IPS DF 6.9 (cell line): ENCODE measurements at places on chromosomes 4 and X.

- no peak for DNase-seq
These were observed 170.0 kb upstream of the FRMPD4 start for GRCh38 chrX:11967986-11968869.

DNA sequence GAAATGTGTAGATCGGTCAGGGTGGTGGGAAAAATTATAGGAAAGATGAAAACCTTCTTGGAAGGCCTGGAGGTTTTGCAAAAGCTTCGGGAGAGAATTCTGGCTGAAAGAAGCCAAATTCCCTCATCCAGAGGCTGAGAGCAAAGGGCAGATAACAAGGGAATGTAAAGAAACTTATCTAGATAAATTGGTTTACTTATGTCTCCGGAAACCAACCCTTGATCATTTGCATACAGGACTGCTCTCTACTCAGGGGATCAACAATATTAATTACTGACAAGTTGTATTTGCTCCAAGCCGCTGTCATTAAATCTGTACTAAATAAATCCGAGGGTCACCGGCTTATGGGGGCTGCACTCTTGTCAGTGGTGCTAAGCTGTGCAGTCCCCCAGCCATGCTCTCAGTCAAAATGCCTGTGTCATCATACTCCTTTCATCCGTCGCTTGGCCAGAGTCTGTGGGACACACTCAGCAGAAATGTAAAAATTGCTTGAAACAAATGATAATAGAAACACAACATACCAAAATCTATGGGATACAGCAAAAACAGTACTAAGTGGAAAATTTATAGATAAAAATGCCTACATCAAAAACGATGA is 715.7 kb downstream of the KCTD8 start:
- no peak for DNase-seq

DNA sequence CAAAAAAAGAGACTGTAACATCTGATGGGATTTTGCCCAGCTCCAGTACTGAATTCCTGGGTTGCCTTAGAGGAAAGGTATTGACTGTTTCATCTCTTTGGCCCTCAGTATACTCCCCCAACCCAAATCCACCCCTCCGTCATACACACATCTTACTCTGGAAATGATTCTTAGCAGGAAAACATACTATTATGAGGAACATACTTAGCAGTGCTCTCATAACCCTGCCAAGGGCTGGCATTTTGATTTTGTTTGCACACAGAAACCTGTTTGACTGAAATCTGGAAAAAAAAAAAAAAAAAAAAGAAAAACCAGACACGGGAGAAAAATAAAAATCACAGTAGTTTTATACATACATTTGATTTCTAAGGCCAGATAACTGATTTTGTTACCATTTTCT is 19.4 kb upstream of the AR start:
- DNase-seq = no peak

DNA sequence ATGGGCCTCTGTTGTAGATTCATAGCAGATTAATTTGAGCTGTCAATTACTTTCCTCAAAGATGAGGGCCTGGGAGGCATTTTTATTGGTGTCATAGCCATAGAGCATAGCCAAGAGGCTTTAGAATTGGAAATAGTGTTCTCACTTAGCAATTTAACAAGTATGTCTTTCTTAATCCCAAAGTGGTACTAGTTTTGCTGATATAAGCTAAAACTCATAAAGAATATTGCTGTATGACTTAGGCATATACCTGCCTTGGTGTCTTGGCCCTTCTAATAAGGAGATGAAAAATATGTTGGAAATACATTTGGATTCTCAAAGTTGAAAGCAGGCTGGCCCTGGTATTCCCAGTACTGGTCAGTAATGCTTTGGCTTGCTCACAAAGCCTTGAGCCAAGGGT is 221.5 kb upstream of the CXCL13 start:
- DNase-seq = no peak
